ENCODE measurements at places on chromosomes 1 and 21. TPM values are rescaled to one million over a fixed set of nuclear protein-coding genes. Genes with fewer than 3 reads are reported as not detected.

GRCh38 chr1:93605812-93606512 is 75.7 kb downstream of the BCAR3 start:
- no peak for DNase-seq

- DNase-seq: no peak
These were observed 7.0 kb upstream of the MDM4 start for GRCh38 chr1:204509186-204509635.

- DNase-seq: no peak
These were observed 676.4 kb upstream of the ADAMTS5 start for GRCh38 chr21:27643326-27643725.

Gene RGS1
- 96.8 TPM for polyA plus RNA-seq

Gene LRRC71
- not detected for polyA plus RNA-seq

Gene RGS4
- 4.0 TPM for polyA plus RNA-seq
